ENCODE measurements at places on chromosomes 7 and 10.

DNA sequence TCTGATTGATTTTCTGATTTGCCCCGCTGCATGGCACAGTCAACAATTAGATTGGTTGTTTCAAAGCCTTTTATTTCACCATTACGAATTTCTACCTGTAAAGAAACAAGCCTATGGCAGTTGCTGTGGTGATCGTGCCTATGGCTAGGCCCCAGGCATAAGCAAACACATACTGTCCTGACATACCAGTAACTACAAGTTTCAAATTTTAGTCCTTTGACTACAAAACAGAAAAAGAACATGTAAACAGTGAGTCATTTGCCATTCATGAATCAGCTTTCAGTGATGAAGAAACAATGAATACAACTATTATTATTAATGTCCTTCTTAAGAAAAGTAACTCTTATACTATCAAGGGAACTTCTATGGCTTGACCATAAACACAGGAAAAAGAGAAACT is 168.0 kb upstream of the LRRN3 start:
- DNase-seq, result no peak

GRCh38 chr10:75358835-75359421 is 42.6 kb downstream of the ZNF503 start:
- DNase-seq, result no peak

- DNase-seq, result no peak
These were observed 19.7 kb downstream of the AHR start for GRCh38 chr7:17318146-17318545.

DNA sequence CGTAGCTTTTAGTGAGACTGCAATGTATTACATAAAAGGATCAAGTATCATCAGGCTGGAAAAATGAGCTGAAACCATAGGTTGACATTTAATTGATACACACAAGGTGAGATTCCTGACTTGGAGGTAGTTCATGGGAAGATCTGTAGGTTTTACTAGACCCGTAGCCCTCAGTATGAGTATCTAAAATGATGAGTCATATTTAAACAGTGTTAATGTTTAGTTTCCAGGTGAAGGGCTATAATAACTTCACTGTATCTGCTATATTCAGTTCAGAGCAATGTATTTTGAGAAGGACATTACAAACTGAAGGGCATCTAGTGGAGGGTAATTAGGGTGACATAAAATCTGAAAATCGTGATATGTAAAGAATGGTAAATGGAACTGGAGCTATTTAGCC is 35.0 kb downstream of the ENTPD1 start:
- DNase-seq, result no peak

GRCh38 chr7:2353113-2353935 is 1.3 kb upstream of the EIF3B start:
- DNase-seq, result no peak

- DNase-seq, result no peak
These were observed 919.8 kb upstream of the C7orf33 start for GRCh38 chr7:147670759-147671158.

DNA sequence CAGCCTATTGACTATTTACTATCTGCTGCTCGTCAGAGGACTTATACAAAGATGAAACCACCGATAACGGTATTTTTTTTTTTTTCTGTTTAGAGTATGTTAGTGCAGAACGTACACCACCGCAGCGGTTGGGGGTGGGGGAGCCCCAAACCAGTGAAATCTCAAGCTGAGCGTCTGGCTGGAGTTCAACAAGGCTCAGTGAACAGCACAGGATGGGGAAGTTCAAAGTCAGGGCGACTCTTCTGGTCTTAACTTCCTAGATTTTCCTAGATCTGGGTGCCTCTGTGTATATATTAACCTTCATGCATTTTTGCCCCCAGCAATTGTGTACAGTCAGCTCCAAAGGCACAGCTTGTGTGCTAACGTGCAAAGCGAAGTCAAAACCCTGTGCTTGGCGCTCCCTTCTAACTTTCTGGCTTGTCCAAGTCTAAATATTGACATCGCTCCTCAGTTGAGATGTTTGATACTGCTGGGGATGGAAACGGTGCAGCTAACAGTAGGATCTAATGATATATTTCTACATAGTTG is 1.1 kb downstream of the RHOBTB1 start:
- DNase-seq, result no peak

- no peak for DNase-seq
These were observed 350.5 kb upstream of the LRRTM3 start for GRCh38 chr10:66575251-66575855.

GRCh38 chr10:61733358-61733940 is 70.7 kb downstream of the CABCOCO1 start:
- no peak for DNase-seq

- DNase-seq, result no peak
These were observed 401.5 kb upstream of the MKI67 start for GRCh38 chr10:128527711-128528110.

DNA sequence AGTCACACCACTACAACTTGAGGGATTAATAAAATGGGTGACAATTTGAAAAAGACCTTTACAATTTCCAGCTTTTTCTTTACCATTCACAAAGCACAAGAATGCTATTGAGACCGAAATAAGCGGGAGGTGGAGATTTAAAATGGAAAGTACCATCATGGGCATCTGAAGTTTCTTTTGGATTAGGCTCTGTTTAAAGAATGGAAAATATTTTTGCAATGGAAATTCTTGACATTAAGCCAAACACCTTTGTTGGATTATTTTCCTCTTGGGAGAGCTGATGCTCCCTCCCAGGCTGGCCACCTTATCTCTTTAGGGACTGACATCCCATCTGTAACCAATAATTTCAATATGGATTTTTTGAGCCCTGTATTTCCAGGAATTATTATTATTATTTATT is 62.5 kb downstream of the BPGM start:
- no peak for DNase-seq

DNA sequence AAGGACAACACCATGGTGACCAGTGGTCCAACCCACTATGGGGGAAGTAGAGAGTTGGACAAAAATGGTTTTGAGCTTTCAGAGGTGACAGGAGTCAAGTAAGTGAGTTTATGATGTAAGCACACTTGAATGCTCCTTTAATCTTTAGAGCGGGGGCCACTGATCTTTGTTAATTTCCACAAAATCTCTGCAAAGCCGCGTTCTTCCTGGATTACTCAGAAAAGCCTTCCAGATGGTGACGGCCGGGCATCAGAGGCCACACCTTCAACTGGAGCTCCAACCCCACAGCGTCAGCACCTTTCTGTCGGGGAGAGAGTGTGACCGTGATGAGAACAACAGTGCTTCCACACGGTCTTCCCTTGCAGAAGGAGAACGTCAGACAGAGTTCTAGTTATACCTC is 35.2 kb upstream of the KLF6 start:
- no peak for DNase-seq

GRCh38 chr10:132690821-132691610 is 94.9 kb downstream of the NKX6-2 start:
- DNase-seq, result peak; percentile 58

DNA sequence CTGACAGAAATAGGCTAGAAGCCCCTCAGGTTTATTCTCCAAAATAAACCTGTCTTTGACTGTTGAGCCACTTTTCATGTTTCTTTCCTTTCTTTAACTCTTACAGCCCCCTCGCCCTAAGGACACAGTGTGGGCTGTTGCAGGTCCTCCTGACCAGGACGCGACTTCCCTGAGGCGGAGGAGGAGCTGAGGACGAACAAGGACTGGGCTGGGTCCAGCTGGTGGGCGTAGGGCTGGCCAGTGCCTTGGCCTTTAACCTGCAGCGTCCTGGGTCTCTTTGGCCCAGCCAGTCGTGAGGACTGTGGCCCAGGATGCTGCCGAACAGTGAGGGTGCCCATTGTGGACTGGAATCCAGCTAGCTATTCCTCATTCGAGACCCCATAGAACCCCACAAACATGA is 13.4 kb upstream of the BMS1 start:
- DNase-seq, result no peak

- no peak for DNase-seq
These were observed 55.0 kb downstream of the KIAA1549 start for GRCh38 chr7:138926241-138926612.

DNA sequence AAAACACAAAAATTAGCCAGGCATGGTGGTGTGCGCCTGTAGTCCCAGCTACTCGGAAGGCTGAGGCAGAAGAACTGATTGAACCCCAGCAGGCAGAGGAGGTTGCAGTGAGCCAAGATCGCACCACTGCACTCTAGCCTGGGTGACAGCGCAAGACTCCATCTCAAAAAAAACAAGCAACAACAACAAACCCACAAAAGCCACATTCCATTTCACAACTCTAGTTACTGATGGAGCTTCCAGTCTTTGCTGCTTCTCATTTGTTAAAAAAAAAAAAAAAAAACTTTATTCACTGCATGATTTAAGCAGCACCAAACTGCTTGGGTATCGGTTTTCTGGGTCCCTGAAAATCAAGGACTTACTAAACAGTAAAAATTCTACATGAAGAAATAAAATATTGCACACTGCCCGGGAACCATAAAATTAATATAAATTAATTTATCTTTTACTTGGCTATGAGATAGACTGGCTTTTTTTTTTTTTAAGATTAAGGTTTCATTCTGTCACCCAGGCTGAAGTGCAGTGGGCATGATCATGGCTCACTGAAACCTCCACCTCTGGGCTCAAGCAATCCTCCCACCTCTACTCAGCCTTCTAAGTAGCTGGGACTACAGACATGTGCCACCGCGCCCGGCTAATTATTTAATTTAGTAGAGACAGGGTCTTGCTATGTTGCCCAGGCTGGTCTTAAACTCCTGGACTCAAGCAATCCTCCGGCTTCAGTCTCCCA is 42.0 kb downstream of the SRPK2 start:
- DNase-seq, result no peak

GRCh38 chr10:106557053-106557452 is 607.5 kb downstream of the SORCS1 start:
- DNase-seq, result no peak
